Stimulated activated CD4-positive, alpha-beta T cell treated with anti-CD3 and anti-CD28 coated beads, Interleukin-1b, Interleukin-23, amount 100 ng/mL, for 1 hour (primary cell): ENCODE measurements at places on chromosomes 12 and 14.

DNA sequence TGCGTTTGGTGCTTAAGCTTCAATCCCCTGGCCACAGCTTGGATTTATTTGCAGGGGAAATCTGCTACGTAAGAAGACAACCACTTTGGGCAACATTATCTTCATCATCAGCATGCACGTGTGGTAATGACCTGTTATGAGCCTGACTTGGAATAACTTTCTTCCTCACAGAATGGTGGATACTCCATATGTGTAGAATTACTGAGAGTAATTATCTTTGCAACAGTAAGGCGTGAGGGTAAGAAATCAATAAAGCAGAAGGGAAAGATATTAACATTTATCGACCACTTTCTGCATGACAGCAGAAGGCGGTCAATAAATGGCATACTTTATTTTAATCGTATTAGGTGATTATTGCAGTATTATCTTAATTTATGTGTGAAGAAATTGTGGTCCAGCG is 152.7 kb downstream of the RGS6 start:
- no peak for DNase-seq

GRCh38 chr14:102965971-102966655 is 43.6 kb downstream of the AMN start:
- no peak for DNase-seq

DNA sequence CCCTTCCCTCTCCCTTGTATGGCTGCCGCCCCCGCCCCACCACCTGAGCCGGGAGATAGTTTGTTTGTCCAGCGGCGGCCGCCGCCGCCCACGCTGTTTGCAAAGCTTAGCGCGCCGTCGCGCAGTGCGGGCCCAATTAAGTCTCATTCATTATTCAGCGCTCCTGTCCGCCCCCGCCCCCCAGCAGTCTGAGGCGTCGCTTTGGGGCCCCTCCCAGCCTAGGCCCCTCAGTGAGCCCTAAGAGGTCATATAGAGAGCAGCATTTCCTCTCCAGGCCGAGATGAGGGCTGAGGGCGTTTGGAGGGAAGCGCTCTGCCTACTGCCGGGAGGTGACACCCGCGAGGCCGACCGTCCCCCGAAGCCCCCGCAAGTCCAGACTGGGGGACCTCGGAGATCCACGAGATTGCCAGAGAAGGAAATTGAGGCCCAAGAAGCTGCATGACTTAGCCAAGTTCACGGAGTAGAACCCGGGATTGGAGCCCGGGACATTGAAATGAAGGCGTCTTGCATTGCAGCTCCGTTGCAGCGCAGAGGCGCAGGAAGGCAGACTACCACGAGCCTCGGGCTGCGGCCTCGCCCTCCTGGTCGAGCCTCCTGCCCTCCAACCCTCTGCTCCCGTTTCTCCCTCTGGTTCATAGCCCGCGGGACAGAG is at the start of gene DNAJC22:
Gene DNAJC22, plus strand, starts transcription at position 230 of the 652 bp plus-strand sequence. CDS start 1,985 bp downstream, outside the sequence.
- DNase-seq: no peak

DNA sequence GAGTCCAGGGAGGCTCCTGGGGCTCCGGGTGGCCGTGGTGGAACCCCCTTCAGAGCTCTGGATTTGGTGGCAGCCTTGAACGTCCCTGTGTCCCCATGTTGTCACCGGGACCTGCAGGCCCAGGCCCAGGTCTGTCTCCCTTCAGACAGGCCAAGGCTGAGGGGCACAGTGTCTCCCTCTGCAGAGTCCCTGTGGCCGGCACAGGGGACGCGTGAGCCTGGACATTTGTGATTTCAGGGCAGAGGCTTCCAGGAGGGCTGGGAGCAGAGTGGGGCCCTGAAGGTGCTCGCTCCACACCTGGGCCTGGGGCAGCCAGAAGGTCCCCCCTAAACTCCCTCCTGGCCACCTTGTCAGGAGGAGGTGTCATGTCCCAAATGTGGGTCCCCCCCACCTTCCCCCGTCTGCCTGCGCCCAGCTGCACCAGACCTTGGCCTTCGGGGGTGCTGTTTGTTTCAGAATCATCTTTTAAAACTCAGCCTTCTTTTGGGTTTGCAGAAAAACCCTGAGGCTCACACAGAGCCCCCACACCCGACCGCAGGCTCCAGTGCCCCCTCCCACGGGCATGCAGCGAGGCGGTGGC is 47.6 kb downstream of the KIF26A start:
- no peak for DNase-seq

DNA sequence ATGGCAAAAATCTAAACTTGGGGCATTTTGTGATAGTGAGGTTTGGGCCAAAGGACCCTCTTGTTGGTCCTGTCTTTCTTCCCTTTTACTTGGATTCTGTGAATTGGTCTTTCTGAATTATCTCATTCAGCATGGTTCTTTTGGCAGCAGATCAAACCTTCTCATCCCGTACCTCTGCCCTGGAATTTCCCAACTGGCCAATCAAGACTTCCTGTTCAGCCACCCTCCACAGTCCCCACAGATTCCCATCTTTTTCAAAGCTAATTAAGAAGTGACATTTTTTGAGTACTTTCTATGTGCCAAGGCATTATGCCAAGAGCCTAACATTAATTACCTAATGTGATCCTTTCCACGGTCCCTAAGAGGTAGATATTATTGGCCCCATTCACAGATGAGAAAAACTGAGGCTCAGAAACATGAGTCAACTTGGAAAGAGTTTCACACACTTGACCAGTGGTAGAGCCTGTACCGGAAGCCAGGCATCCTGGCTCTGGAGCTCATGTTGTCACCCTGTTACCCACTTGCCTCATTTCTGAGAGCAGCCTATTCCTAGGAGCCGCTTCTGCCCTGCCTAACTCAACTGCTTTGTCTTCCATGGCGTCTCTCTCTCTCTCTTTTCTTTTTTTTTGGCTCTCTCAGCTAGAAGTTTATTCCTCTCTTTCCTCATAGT is 135.9 kb downstream of the C12orf75 start:
- DNase-seq: no peak

DNA sequence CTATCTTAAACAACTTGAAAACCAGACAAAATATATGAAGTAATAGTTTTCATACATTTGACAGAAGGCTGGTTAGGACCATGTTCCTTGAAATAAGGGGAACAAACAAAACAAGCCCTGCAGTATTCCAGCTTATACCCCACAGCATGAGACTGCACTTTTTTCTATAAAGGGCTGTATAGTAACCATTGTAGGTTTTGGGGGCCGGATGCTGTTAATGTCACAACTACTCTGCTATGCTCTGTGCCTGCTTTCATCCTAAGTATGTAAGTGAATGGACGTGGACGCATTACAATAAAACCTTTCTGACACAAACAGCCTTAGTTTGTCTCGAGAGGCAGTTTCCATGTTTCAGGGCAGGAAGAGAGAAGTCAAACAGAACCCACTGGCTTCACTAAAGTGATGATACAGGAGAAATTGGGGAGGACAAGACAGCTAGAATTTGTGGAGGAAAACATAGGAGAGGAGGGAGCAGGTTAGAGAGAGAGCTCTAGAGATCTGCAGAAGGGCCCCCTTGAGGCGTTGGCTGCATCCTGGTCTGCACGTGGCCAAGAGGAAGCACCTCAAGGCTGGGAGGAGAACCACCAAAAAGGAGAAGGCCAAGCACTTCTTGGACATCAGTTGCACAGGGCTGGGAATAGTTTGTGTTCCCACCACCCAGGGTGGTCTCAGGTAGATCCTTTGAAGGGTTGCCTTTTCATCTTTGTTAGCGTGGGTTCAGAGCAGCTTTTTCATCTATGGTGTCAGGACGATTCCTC is 63.7 kb downstream of the TRAF3 start:
- no peak for DNase-seq

GRCh38 chr12:82671673-82672195 is 15.0 kb upstream of the TMTC2 start:
- DNase-seq: no peak

- no peak for DNase-seq
Observed at GRCh38 chr12:99386907-99387306, 260.6 kb upstream of the GARIN6 start.

GRCh38 chr14:99735189-99736135 is 51.4 kb downstream of the CYP46A1 start:
- no peak for DNase-seq
